Mesenteric fat pad (tissue), 1 donor: ENCODE measurements at places on chromosomes 2 and 18. TPM values are rescaled to one million over a fixed set of nuclear protein-coding genes. Genes with fewer than 3 reads are reported as not detected.

The CYS1 gene
- total RNA-seq = 0.80 TPM

The SPC25 gene
- 0.32 TPM for total RNA-seq

- no peak for DNase-seq
Measured at GRCh38 chr2:151891566-151892194, 63.5 kb upstream of the ARL5A start.

DNA sequence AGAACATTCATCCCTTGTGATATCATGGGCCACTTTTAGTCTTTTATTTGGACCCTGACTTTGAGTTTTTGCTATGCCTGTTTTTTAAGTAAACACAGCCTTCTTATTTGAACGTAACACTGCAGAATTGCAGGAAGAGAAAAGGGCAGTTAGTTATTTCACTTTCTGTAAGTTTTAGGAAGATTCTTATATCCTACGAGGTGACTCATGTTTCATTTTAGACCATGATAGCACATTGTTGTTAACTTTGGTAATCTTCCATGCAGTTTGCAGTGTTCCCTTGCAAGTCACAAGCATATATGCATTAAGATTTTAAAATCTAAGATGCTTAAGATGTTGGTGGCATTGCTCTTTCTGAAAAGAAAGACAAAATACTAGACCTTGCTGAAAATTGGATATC lies 128.6 kb upstream of the EPC2 start:
- no peak for DNase-seq

- no peak for DNase-seq
Measured at GRCh38 chr2:236672606-236673005, 103.0 kb downstream of the ACKR3 start.

- no peak for DNase-seq
Measured at GRCh38 chr2:7226501-7226900, 309.3 kb downstream of the RNF144A start.

GRCh38 chr2:112163541-112163981 lies 25.4 kb downstream of the FBLN7 start:
- DNase-seq = peak; percentile 57

DNA sequence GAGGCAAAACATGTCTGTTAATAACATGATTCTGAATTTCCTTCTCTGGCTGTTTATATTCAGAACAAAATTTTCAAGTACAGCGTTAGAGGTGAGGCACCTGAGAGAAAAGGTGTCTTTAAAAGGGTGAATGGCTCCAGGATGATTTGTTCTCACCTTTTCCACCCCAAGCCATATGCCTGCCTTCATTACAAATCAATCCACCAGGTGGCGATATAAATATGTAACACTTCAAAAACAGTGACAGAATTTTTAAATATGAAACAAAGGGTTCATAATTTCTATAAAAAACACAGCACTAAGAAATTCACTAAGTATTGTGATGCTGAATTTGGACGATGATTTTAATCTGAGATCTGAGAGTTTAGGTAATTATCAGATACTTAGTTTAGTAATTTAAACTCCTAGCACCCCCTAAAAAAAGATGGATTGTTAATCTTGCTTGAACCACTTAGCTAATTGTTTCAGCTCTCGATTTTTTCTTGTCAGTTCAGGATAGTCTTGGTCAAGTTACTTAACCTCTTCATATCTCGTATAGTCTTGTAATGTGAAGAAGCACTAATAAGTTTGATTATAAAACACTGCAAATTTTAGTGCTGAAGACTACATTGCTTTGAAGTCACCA lies 528.8 kb downstream of the CPS1 start:
- DNase-seq = no peak
